NCI-H510A treated with DMSO at 0.1 percent for 48 hours (cell line): ENCODE measurements at places on chromosomes 1 and 21.
A peak's percentile ranks its signal among the peaks of the same experiment; 100 is the strongest.

- no peak for DNase-seq
Observed at GRCh38 chr21:45761704-45762103, 118.2 kb downstream of the PCBP3 start.

GRCh38 chr1:162303004-162303344 is 73.7 kb downstream of the SPATA46 start:
- DNase-seq, result no peak

DNA sequence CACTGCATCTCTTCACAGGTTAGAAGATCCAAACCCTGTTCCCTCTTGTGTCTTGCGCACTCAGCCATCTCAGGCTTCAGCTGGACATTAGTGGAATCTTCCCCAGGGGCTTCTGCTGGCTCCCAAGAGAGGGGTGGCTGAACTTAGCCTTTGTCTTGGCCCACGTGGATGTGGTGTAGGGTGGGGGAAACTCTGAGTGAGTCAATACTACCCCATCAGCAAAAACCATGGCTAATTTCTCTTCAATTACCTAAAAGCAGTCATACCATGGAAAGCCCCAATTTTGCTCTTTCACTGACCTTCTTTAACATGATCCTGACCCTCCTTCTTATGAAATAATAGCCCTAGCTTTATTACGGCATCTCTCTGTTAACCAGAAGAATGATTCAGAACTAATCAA is 72.5 kb upstream of the RAB3GAP2 start:
- DNase-seq, result no peak

GRCh38 chr1:19468397-19468956 is 16.9 kb downstream of the CAPZB start:
- DNase-seq, result no peak

GRCh38 chr1:32623775-32624174 is 26.6 kb downstream of the ZBTB8OS start:
- DNase-seq, result no peak

DNA sequence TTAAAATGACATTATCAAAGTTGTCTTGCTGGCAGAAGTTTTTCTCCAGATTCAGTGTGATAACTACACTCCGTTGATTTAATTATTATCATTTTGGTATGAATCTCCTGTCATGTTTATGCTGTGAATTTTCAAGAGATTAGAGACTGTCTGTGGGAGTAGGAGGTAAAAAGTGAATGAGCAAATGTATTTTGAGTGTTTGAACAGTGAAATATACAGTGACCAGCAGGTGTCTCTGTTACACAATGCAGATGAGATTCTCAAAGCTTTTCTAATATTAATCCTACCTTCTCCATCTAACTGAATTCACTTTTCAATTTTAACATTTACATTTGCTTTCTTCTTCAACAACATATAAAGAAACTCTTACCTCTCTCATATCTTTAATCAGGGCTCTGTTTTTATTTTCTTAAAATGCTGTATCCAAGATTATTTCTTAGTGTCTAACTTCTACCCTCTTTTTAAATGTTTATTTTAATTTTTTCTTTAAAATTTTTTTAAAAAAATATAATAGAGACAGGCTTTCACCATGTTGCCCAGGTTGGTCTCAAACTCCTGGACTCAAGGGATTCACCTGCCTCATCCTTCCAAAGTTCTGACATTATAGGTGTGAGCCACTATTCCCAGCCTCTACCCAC is 20.9 kb upstream of the HSPA13 start:
- DNase-seq, result peak; percentile 45

DNA sequence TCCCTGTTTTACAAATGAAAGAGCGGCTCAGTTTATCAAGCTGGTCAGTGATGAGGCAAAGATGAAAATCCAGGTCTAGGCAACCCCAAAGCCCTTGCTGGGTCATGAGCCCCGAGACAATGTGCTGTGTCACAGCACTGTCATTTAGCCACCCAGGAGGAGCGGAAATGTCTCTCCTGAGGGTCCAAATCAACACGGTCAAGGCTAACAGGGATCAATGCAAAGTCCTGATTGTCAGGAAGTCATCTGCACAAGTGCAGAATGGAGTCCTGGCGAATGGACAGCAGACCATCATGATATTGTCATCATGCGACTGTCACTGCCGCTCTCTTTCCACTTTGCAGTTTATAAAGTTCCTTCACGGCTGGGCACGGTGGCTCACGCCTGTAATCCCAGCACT is 30.2 kb downstream of the NCMAP start:
- DNase-seq, result no peak

GRCh38 chr1:41020654-41021053 is 871 bp downstream of the SLFNL1 start:
- DNase-seq, result no peak
